Sigmoid colon (tissue), 7 donors: ENCODE measurements at places on chromosomes 5 and 9. TPM values are rescaled to one million over a fixed set of nuclear protein-coding genes. Genes with fewer than 3 reads are reported as not detected.

DNA sequence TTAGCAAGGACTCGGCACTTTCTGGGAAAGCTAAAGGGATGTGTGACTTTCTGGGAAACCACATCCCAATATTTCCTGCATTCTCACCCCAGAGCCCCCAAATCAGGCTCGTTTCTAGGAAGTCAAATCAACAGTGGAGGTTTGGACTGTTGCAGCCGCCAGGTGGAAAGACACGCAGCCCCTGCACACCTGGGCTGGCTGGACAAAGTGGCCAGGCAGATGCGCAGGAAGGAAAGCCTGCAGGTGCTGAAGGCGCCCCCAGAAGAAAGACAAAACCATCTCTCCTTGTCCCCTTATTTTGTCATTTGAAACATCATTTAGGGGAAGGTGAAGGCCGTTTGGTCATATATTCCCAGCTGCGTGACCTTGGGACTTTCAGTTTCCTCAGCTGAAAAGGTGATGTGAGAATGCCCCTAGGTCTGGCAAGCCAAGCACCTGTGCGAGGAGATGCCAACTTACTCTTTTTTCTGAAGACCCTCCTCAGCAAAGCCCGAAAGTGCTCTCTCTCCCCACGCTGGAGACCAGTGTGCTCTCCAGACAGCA lies 97.9 kb upstream of the CPEB4 start:
- peak; percentile 30 for DNase-seq
- H3K27ac ChIP-seq, result no peak overlapping the region
- no peaks in the 10 kb centered on the region for H3K36me3 ChIP-seq
- H3K4me3 ChIP-seq, result no peak overlapping the region

- no peaks in the 10 kb centered on the region for H3K4me1 ChIP-seq
- H3K4me3 ChIP-seq, result no peak overlapping the region
- no peaks in the 10 kb centered on the region for H3K36me3 ChIP-seq
- no peak for DNase-seq
Measured at GRCh38 chr9:26369093-26369492, 523.5 kb downstream of the CAAP1 start.

DNA sequence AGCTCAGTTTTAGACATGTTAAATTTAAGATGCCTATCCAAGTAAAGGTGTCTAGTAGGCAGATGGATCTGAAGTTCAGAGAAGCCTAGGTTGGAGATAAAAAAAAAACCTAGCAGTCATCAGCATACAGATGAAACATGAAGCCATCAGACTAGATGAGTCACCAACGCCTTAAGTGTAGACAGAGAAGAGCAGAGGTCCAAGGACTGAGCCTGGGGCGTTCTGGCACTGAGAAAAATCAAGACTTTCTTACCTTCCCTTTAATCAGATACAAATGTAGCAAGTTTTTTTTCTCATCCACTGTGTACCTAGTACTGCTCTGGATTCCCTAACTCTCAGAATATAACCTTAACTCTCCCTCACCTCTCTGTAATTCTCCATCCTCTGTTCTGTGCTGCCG lies 97.3 kb downstream of the SIL1 start:
- H3K4me1 ChIP-seq, result no peaks in the 10 kb centered on the region
- no peaks in the 10 kb centered on the region for H3K27me3 ChIP-seq
- H3K36me3 ChIP-seq, result no peaks in the 10 kb centered on the region
- no peak overlapping the region for H3K27ac ChIP-seq

GRCh38 chr9:73179589-73179988 lies 27.9 kb downstream of the ANXA1 start:
- no peaks in the 10 kb centered on the region for H3K4me1 ChIP-seq
- H3K27ac ChIP-seq, result no peak overlapping the region
- no peaks in the 10 kb centered on the region for H3K27me3 ChIP-seq
- no peak for DNase-seq
- no peaks in the 10 kb centered on the region for H3K36me3 ChIP-seq
- H3K4me3 ChIP-seq, result no peak overlapping the region

GRCh38 chr9:136310273-136311030 lies 6.6 kb upstream of the CCDC187 start:
- H3K4me1 ChIP-seq, result no peaks in the 10 kb centered on the region
- no peak overlapping the region for H3K4me3 ChIP-seq
- H3K27me3 ChIP-seq, result peaks cover 25% of the 10 kb centered on the region
- no peak for DNase-seq

Gene FOXD4L5
- not detected for total RNA-seq

- H3K27ac ChIP-seq, result peak overlapping the region; percentile 77
- H3K4me1 ChIP-seq, result peaks cover 20% of the 10 kb centered on the region
- no peak overlapping the region for H3K4me3 ChIP-seq
- no peaks in the 10 kb centered on the region for H3K27me3 ChIP-seq
- H3K36me3 ChIP-seq, result no peaks in the 10 kb centered on the region
- peak; percentile 26 for DNase-seq
Measured at GRCh38 chr5:78533356-78533755, 115.2 kb downstream of the LHFPL2 start.

Gene SLC4A9
- not detected for total RNA-seq

Gene PCDHA4
- total RNA-seq, result 1.1 TPM

Gene HK3
- 4.7 TPM for total RNA-seq

Gene SUSD3
- total RNA-seq, result 3.6 TPM

- no peaks in the 10 kb centered on the region for H3K36me3 ChIP-seq
- no peak overlapping the region for H3K27ac ChIP-seq
- DNase-seq, result no peak
- H3K4me3 ChIP-seq, result no peak overlapping the region
Measured at GRCh38 chr5:42689391-42689790, 67.2 kb upstream of the CCDC152 start.

DNA sequence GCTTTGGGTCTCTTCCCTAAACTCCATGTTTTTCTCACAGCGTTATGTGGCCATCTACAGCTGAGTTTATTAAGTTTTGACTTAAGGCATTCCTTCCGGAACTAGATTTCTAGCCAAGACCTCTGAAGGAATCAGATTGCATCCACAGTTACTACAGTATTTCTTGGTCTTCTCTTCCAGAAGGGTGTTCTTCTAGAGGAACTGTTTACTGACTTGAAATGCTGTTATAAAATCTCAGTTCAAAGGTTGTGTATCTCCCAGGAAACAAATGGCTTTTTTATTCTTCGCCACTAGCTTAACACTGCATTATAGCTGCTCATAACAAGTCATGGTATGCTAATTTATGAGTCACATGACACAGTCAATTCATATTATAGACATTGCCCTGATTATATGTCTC lies 55.3 kb upstream of the RAD23B start:
- H3K27me3 ChIP-seq, result no peaks in the 10 kb centered on the region
- H3K36me3 ChIP-seq, result no peaks in the 10 kb centered on the region
- no peak overlapping the region for H3K4me3 ChIP-seq
- no peaks in the 10 kb centered on the region for H3K4me1 ChIP-seq

- no peak overlapping the region for H3K27ac ChIP-seq
Measured at GRCh38 chr5:155838394-155838793, 488.6 kb upstream of the SGCD start.

Gene C6
- total RNA-seq, result 0.41 TPM

Gene PCA3
- total RNA-seq, result not detected

- no peak overlapping the region for H3K27ac ChIP-seq
- H3K36me3 ChIP-seq, result no peaks in the 10 kb centered on the region
- no peak overlapping the region for H3K4me3 ChIP-seq
- H3K27me3 ChIP-seq, result no peaks in the 10 kb centered on the region
- H3K4me1 ChIP-seq, result no peaks in the 10 kb centered on the region
Measured at GRCh38 chr9:82164159-82164558, 175.6 kb downstream of the SPATA31D1 start.

DNA sequence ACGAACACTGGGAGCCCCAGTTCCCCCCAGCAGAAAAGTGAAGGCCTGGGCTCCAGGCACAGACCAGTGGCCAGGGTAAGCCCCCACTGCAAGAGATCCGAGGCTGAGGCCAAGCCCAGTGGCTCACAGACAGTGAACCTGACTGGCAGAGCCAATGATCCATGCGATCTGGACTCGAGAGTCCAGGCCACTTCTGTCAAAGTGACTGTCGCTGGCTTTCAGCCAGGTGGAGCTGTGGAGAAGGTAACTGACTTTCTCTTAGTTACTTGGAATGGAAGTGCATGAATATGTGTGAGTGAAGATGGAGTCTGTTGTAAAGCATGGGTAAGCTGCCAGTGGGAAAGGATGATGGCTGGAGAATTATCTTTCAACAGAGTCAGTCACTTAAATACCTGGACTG lies 99.7 kb downstream of the GOLPH3 start:
- H3K27me3 ChIP-seq, result no peaks in the 10 kb centered on the region
- H3K36me3 ChIP-seq, result no peaks in the 10 kb centered on the region
- DNase-seq, result no peak
- H3K27ac ChIP-seq, result no peak overlapping the region
- H3K4me3 ChIP-seq, result no peak overlapping the region
- no peaks in the 10 kb centered on the region for H3K4me1 ChIP-seq

Gene HTR1A
- total RNA-seq, result not detected

Gene SLC34A3
- not detected for total RNA-seq

- no peaks in the 10 kb centered on the region for H3K4me1 ChIP-seq
- no peaks in the 10 kb centered on the region for H3K36me3 ChIP-seq
- H3K4me3 ChIP-seq, result no peak overlapping the region
- DNase-seq, result no peak
- H3K27me3 ChIP-seq, result no peaks in the 10 kb centered on the region
Measured at GRCh38 chr5:41156739-41157138, 56.6 kb downstream of the C6 start.

GRCh38 chr5:9845185-9845584 lies 215.0 kb upstream of the TAS2R1 start:
- no peak overlapping the region for H3K4me3 ChIP-seq
- no peaks in the 10 kb centered on the region for H3K36me3 ChIP-seq
- no peak for DNase-seq
- H3K27ac ChIP-seq, result no peak overlapping the region
- H3K4me1 ChIP-seq, result no peaks in the 10 kb centered on the region
- H3K27me3 ChIP-seq, result no peaks in the 10 kb centered on the region

Gene KCNV2
- total RNA-seq, result not detected

GRCh38 chr9:133484671-133485437 lies 6.0 kb upstream of the SLC2A6 start:
- peaks cover under 1% of the 10 kb centered on the region for H3K4me1 ChIP-seq
- DNase-seq, result no peak
- H3K27me3 ChIP-seq, result peaks cover 16% of the 10 kb centered on the region
- H3K36me3 ChIP-seq, result no peaks in the 10 kb centered on the region
- no peak overlapping the region for H3K27ac ChIP-seq

DNA sequence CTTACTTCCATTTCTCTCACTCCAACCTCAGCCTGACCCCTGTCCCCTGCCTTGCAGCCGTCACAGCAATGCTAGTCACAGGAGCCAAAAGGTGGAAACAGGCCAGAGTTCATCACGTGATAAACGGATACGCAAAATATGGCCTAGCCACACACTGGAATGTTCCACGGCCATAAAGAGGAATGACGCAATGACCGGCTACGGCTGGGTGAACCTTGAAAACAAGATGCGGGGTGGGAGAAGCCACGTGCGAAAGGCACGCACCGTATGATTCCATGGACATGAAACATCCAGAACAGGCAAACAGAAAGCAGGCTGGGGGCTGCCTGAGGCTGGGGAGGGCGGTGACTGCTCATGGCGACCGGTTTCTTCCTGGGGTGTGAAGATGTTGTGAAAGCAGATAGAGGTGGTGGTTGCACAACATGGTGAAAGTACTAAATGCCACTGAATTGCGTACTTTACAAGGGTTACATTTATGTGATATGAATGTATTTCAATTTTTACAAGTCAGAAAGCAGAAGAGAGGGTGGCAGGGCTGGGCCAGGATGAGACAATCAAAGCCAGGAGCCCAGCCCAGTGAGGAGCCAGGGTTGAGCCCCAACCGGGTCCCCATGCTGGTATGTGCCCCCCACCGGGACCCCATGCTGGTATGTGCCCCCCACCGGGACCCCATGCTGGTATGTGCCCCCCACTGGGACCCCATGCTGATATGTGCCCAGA lies 117.8 kb upstream of the SARDH start:
- no peak overlapping the region for H3K4me3 ChIP-seq
- no peaks in the 10 kb centered on the region for H3K36me3 ChIP-seq
- DNase-seq, result peak; percentile 82
- peak overlapping the region; percentile 47 for H3K27ac ChIP-seq
- no peaks in the 10 kb centered on the region for H3K4me1 ChIP-seq

DNA sequence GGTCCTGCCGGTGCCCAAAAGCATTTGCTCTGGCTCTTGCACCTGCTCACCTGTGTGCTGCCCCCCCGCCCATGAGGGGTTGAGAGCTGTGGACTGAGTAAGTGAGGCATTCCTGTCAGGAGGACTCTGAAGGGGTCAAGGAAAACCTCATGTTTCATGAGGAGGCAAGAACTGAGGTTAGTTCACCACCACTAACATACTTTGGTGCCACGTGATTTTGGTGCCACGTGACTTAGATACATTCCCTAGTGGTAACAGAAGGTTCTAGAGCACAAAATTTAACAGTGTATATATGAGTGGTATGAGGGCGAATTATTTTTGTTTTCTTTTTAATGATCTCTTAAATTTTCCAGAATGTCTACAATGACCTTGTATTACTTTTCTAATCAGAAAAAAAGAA lies 6.3 kb upstream of the IL12B start:
- H3K4me3 ChIP-seq, result no peak overlapping the region
- peaks cover 3% of the 10 kb centered on the region for H3K27me3 ChIP-seq
- no peaks in the 10 kb centered on the region for H3K36me3 ChIP-seq
- peaks cover 2% of the 10 kb centered on the region for H3K4me1 ChIP-seq
- DNase-seq, result no peak

Gene ARL15
- total RNA-seq, result 13.6 TPM

DNA sequence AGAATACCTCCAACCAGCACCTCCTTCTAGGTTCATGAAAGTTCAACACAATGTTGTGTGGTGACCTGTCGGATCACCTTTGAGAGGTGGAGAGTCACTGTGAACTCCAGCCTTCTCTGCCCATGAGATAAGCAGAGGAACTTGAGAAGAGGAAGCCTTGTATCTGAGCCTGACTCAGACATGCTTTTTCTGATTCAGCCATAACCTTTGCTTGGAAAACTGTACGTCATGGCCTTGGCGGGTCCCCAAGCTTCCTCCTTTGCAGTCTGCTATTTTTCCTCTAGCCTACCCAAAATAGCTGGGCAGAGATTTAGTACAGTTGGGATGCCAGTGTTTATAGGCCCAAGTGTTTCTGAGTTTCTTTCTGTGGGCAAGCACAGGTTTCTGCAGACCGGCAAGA lies 274.7 kb downstream of the CETN3 start:
- DNase-seq, result peak; percentile 87
- H3K4me3 ChIP-seq, result no peak overlapping the region
- no peaks in the 10 kb centered on the region for H3K27me3 ChIP-seq
- H3K36me3 ChIP-seq, result no peaks in the 10 kb centered on the region

- peaks cover 54% of the 10 kb centered on the region for H3K27me3 ChIP-seq
- no peak within 1 kb of the TSS for H3K27ac ChIP-seq
- no peaks in the 10 kb centered on the region for H3K36me3 ChIP-seq
- peaks cover 19% of the 10 kb centered on the region for H3K4me1 ChIP-seq
Measured at GRCh38 chr5:180591311-180591887, at the start of gene SCGB3A1. Gene SCGB3A1, minus strand, starts transcription at chr5:180591499. Its CDS starts 37 bp downstream, at chr5:180591462.

Gene CTXN3
- not detected for total RNA-seq

DNA sequence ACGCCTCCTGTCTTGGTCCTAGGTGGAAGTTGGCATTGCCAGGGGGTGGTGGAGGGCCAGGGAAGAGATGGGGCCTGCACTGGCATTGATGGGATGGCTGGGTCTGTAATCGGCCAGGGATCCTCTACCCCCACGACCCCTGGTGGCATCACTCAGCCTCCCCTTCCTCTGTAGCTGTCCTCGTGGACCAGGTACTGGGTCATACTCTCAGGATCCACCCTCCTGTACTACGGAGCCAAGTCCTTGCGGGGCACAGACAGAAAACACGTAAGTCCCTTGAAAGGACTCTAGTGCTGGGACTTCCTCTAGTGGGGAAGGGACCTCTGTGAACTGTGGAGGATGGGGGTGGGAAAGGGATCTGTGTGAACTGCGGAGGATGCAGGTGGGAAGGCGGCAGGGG lies 52.1 kb upstream of the GARNL3 start:
- no peak overlapping the region for H3K27ac ChIP-seq
- no peaks in the 10 kb centered on the region for H3K4me1 ChIP-seq
- no peak overlapping the region for H3K4me3 ChIP-seq
- no peak for DNase-seq
- no peaks in the 10 kb centered on the region for H3K27me3 ChIP-seq
- no peaks in the 10 kb centered on the region for H3K36me3 ChIP-seq
